Activated CD8-positive, alpha-beta memory T cell treated with anti-CD3 and anti-CD28 coated beads for 1 hour (primary cell): ENCODE measurements at places on chromosomes 7 and 10.

DNA sequence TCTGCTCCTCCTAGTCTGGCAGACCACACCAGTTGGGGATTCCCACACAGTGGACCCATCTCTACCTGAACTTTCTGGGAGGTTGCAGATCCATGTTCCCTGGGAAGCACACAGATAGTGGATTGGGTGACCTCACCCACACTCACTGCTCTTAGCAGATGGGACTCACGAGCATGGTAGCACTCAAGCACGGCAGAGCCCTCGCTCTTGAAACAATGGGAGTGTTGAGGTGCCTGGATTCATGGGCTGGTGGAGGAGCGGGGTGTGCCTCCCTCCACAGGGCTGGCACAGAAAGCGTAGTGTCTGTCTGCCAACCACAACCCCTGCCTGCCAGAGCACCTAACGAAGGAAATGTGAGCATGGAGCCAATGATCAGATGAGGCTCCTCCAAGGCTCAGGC, 568.0 kb downstream of the POM121L12 start:
- no peak for DNase-seq

DNA sequence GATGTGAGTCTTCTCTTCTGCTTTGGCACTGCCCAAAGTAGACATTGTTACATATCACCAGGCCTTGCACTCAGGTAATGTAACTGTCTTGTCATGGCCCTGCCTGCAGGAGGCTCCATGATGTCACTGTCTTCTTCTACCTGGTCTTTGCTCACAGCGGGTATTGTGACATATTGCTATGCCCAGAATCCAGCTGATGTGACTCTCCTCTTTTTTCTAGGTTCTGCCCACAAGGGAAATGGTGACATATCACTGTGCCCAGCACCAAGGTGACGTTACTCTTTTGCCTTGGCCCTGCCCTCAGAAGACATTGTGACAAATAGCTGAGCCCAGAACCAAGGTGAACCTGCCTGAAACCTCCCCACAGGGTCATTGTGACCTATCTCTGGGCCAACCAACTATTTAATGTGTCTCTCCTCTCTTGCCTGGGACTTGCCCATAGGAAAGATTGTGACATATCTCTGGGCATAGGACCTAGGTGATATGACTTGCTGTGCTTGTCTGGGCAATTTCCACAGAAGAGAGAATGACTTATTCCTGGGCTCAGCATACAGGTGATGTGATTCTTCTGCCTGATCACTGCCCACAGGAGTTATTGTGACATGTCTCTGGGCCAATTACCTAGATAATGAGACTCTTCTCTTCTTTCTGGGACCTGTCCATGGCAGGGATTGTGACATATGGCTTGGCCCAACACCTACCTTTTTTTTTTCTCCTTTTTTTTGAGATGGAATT, 26.5 kb upstream of the ZNF107 start:
- DNase-seq, result no peak

DNA sequence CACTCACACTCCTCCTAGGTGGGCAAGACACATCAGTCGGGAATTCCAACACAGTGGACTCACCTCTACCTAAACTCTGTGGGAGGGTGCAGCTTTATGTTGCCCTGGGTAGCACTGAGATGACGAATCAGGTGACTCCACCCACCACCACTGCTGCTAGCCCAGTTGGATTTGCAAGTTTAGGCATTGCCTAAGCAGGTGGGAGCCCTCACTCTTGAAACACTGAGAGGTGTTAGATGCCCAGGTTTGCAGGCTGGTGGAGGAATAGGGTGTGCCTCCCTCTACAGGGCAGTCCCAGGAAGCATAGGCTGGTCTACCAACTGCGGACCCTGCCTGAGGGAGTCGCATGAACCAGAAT, 708.9 kb downstream of the POM121L12 start:
- DNase-seq, result no peak

DNA sequence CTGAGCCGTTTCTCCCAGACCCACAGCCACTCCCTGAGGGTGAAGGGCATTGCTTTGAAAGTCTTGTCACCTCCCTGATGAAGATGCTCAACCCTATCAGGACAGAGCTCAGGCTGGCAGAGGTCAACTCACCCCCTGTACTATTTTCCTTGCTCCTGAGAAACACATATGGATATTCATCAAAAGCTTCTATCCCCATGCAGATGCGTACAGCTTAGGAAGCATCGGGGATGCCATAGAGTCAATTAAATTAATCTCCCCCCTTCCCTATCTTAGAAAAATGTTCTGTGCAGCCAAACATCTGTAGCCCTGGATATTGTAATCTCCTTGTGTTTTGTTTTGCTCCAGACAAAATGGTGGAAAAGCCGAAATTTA, 67.2 kb downstream of the EMX2 start:
- no peak for DNase-seq

- DNase-seq, result no peak
Observed at GRCh38 chr7:32479574-32480200, 10.5 kb downstream of the LSM5 start.

DNA sequence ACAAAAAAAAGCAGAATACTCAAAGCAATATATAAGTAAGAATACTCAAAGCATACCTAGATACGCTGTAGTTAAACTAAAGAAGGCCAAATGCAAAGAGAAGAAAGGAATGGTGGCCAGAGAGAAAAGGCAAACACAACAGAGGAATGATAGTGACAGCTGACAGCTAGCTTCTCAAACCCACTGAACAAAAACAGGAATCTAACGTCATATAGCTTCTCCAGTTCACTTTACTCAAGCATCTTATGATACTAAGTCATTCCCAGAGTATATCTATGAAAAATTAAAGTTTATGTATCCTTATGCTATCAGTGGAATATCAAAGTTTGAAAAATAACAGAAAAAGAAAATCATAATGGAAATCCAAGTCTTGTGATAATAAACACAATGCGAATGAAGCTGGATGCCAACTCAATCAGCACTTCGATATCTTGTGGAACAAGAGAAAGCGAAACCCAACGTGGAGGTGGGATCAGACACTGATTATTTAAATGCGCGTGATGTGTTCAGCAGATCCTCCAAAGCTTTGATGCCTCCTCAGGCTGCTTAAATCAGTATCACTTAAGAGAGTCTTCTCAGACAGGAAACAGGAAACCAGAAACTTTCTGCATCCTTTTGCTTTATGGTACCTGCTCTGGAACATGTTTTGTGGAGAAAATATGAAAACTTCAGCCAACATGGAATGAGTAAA, 102.8 kb downstream of the PIP4K2A start:
- DNase-seq, result no peak

DNA sequence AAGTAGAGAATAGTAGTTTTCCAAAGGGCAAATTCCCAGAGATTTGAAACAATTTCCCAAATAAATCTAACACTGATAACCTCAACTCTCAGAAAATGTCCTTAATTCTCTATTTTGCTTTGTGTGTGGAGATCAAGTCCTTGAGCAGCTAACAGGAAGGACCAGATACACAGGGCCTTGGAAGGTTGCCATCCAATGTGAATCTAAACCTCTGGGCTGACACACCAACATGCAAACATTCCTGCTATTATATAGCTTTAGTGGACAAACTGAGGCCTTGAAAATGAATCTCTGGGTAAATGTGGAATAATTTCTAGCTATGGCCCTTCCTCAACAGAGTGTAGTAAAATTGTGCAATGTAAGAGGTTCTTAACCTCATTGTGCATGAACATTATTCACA, 44.1 kb upstream of the PARD3 start:
- no peak for DNase-seq

GRCh38 chr10:34181553-34182300, 633.4 kb downstream of the PARD3 start:
- DNase-seq, result no peak

- DNase-seq, result no peak
Observed at GRCh38 chr10:69895759-69896158, 94.1 kb downstream of the COL13A1 start.

DNA sequence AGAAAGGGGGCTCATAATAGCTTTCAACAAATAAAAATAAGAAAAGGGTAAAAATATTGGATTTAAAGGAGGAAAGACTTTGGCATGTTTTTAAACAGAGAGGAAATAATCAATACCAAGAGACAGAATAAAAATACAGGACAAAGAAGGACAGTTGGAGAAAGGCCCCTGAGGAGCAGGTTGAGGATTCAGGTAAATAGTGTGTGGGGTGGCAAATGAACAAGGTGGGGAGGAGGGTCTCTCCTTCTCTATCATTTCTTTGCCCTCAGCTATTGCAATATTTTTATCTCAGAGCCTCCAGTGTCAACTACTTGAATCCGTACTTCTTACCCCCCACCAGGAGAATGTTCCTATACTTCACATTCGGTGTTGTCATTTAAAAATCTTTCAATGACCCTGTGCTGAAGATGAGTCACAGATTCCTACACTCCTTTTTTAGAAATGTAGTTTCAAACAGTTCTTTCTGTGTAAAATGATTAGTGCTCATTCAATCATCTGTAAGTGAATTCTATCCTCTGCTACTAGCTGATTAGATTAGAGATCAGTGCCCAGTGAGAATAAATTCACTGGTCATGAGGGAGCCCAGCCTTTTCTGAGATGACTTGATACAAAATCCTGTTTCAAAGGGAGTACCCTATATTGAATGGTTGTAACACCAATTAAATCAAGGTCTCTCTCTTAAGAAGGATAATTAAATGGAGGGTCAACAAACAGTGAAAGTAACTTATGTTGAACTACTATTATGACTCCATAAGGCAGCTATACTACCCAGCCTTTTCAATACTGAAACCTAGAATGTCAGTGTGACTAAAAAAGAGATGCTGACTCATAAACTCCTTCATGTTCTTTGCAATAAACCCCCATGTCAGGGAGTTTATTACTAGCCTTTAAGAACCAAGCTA, 50.4 kb upstream of the WNT16 start:
- no peak for DNase-seq

DNA sequence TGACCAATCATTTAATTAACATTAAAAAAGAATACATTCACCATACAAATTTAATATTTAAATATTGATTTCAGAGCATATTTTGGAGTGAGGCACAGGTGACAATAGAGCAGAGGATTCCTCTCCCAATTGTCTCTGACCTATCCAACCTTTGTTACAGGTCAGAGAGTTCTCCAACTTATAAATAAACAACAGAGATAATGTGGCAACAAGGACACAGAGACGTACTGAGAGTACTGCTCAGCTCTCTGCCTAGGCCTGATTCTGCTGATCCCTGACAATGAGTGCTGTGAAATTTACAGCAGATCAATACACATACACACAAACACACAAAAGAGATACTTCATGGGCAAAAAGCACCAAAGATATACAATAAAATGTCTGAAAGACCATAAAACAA, 18.3 kb upstream of the AGAP5 start:
- no peak for DNase-seq

DNA sequence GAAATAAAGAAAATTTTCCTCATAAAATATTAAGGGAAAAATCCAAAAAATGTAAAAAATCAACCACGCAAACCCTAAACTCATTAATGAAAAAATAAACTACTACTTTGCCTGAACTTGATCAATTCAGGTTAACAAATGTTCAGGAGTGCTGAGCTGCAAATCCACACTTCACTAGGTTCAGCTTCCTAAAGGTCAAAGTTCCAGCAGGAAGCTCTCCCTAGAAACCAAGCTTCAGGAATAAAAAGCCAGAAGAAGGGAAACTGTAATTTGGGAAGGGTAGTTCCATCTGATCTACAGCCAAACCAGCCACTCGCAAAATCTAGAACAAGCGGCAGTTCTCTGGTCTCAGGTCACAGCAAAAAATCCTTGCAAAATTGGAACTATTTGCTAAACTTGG, 7.8 kb upstream of the NMT2 start:
- DNase-seq, result no peak

- no peak for DNase-seq
Observed at GRCh38 chr7:22240904-22241571, 115.9 kb downstream of the RAPGEF5 start.

- no peak for DNase-seq
Observed at GRCh38 chr7:26284477-26284876, 7.2 kb upstream of the SNX10 start.

DNA sequence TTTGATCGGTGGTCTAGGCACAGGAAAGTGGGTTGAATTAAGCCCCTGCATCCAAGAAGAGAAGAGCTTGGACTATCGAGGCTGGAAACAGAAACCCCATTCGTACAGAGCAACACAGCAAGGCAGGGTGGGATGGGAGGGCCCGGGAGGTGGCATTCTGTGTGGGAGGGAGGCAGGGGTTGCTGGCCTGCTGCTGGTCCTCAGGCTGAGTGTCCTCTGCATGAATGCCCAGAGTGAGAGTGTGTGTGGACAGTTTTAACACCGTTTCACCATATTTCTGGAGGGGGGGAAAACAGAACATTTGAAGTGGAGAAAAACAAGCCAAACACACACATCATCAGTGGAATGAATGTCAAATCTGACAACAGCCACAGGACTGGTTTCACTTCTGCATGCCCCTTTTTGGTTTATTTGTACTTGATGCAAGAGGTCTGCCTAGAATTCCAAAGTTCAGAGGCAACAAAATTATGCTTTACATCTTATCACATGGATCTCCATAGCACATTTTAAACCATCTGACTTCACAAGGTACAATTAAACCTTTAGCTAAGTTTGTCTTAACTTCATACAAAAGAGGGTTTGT, 11.1 kb upstream of the ENO4 start:
- DNase-seq, result no peak

- no peak for DNase-seq
Observed at GRCh38 chr10:122864901-122865300, 14.5 kb downstream of the FAM24B start.

GRCh38 chr10:6999232-6999925, 411.5 kb downstream of the SFMBT2 start:
- DNase-seq, result no peak

GRCh38 chr7:28102797-28103196, 77.8 kb downstream of the JAZF1 start:
- DNase-seq, result no peak

GRCh38 chr7:6562106-6562505, 10.8 kb upstream of the GRID2IP start:
- DNase-seq, result no peak

GRCh38 chr7:36062154-36062815, 90.8 kb upstream of the EEPD1 start:
- no peak for DNase-seq

- no peak for DNase-seq
Observed at GRCh38 chr7:23222439-23223030, 24.0 kb upstream of the GPNMB start.

DNA sequence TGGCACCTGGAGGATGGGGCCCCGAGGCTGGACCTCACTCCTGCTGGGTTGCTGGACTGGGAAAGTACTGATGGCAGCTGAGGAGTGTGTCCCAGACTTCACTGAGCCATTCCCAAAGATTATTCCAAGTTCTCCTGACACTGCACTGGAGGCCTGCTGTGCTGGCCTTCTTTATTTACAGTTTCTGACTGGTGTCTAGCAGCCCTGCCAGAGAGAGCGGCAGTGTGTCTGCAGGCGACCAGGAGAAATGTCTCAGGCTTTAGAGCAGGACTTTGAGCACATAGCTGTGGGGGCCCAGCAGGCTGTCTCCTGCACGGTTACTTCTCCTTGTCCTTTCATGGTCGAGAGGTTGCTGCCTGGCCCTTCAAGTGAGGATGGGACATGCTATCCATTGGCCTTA, 16.1 kb downstream of the HTRA1 start:
- no peak for DNase-seq
